Umbilical cord (tissue), 2 donors: ENCODE measurements at places on chromosomes 2 and 18. TPM values are rescaled to one million over a fixed set of nuclear protein-coding genes. Genes with fewer than 3 reads are reported as not detected.

The HOXD1 gene
- total RNA-seq = 0.48 TPM

The KCNF1 gene
- 2.6 TPM for total RNA-seq

The BCL2 gene
- 27.9 TPM for total RNA-seq

The PCARE gene
- 1.4 TPM for total RNA-seq

The TSPYL6 gene
- total RNA-seq = 0.24 TPM

The SULT1C4 gene
- total RNA-seq = 17.1 TPM

GRCh38 chr2:216911886-216912285 is 52.0 kb upstream of the TNP1 start:
- DNase-seq = no peak

GRCh38 chr2:201228912-201229290 is 31.4 kb upstream of the CASP8 start:
- DNase-seq = no peak

DNA sequence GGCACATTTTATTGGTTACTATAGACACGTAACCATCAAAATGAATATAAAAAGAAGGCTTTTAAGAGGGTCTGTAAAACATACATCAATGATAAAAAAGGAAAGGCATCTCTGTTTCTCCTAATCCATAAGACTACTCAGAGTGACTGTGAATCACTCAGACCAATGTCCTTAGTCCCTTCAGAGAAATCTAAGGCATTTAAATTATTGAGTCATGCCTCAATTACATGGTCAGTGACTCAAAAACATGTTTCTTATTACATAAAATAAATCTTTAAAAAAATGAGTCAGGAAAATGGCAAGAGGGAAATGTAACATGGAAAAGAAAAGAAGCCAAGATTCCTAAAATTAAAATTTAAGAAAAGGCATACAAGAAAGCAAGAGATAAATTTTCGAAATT is 146.6 kb downstream of the ERBB4 start:
- no peak for DNase-seq

DNA sequence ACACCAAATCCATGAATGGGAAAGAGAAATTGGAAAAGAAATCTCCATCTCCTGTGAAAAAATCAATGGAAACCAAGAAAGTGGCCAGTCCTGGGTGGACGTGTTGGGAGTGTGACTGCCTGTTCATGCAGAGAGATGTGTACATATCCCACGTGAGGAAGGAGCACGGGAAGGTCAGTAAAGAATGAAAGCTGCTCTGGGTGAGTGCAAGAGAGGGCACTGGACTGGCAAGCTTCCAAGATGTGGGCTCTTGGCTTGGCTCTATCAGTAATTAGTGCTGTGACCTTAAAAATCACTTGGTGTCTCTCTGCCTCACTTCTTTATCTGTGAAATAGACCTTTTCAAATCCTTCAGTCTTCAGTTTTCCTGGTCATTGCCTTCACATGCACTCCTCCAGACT is 89.0 kb downstream of the ZNF532 start:
- no peak for DNase-seq

DNA sequence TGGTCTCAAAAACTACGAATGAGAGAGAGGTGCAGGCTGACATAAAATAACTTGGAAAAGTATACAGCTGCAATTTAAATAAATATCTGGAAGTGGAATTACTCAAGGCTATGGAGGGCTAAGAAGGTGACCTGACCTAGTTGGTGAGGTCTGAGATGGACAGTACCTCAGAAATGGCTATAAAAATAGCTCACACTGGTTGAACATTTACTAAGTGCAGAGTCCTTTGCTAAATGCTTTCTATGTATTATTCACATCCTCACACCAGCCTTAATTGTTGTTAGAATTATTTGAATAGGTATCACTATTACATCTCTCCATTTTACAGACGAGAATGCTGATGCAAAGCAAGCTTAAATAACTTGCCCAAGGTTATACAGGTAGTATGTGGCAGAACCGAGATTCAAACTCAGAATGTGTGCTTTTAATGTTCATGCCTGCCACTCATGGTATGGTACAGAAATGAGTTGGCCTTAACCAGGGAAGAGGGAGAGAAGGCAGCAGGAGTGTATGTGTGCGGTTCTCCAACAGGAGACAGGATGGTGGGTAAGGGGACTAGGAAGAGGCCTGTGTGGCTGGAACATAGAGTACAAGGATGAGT is 37.4 kb downstream of the MRPL44 start:
- no peak for DNase-seq

DNA sequence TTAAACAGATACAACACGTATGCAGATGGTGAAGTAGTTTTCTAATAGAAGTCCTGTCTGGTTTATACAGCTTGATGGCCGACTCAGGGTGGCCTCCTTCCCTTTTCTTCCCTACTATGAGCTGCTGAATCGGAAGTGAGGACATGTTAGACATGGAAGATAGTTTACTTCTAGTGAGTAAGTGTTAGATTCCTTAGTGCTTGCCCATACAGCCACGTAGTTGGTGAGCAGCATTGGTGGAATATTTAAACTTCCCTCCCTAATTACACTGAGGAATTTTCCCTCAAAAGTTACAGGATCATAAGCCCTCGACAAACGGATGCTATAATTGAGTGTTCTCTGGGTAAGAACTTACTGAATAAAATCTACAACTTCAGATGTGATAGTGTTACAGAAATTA is 52.1 kb downstream of the RHBDD1 start:
- DNase-seq = no peak

- DNase-seq = no peak
Measured at GRCh38 chr2:33347856-33348255, 128.6 kb upstream of the RASGRP3 start.

GRCh38 chr18:69580107-69580506 is 179.4 kb downstream of the DOK6 start:
- DNase-seq = peak; percentile 24

DNA sequence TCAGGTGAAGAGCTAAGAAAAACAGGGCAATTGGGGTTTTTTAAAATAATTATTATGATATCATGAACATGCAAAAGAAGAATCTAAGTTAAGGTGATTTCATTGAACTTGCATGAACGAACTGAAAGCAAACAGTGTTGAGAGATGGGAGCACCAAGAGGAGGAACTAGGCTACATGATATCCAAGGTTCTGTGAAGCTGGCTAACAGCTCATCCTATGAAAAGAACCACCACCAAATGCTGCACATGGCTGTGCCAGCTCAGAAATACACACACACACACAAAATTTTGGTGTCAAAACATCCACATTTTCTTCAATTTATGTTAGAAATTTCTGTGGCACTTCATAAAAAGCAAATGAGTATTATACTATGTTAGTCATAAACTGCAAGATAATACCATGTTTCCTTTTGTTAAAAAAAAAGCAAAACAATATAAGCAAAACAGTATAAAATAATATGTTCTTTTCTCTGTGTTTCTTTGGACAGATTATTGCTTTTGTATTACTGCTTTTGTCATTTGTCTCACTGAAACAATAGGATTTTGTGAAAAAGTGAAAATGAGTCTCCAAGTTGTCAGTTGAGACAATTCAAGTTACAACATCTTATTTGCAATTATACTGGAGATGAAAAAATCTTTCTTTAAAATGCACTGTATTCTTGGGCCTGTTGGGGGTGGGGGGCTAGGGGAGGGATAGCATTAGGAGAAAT is 12.6 kb upstream of the TTC32 start:
- no peak for DNase-seq

DNA sequence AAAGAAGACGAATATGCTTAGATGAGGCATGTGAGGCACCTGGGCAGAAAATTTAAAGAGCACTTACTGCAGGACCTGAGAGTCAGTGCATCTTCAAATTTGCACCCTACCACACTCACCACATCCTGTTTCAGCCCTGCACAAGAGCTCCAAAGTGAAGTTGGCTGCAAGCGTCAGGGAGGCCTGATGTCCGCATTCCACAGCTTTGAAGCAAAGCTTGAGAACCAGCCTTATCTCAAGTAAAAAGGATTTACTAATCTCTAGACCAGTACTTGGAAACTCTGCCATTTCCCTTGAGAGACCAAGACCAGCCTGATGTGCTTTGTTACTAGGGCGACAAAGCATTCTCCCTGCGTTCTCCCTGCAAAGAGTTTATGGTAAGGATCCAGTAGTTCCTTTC is 3.4 kb upstream of the ASNSD1 start:
- peak; percentile 99 for DNase-seq

DNA sequence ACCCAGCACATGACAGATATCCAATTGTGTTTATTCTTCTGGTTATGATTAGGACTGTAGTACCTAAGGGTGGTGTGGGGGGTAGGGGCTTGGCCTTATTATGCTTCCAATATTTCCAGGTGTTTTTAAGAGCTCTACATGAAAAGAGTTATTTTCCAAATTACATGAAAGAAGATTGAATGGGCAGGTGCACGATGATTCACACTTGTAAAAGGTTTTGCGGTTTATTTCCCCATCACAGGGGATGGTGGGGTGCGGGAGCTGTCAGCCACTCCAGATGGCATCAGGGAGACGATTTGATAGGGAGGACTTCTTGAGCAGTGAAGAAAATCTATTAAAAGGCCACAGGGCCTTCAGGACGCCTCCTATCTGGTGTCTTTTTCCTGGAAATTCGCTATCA is 15.1 kb upstream of the CCBE1 start:
- no peak for DNase-seq

- no peak for DNase-seq
Measured at GRCh38 chr2:97996679-97997078, 931 bp upstream of the TMEM131 start.

- DNase-seq = no peak
Measured at GRCh38 chr2:103868396-103868795, 985.5 kb upstream of the POU3F3 start.

- DNase-seq = no peak
Measured at GRCh38 chr18:36496022-36496421, 198.5 kb downstream of the FHOD3 start.

DNA sequence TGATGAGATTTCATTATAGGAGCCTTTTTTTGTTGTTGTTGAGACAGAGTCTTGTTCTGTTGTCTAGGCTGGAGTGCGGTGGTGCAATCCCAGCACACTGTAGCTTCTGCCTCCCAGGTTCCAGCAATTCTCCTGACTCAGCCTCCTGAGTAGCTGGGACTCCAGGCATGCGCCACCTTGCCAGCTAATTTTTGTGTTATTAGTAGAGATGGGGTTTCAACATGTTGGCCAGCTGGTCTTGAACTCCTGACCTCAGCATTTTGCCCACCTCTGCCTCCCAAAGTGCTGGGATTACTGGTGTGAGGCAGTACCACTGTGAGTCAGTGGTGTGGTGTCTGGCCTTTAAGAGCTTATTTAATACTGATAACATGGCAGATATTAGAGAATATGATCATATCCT is 60.1 kb downstream of the MOB4 start:
- DNase-seq = peak; percentile 9

DNA sequence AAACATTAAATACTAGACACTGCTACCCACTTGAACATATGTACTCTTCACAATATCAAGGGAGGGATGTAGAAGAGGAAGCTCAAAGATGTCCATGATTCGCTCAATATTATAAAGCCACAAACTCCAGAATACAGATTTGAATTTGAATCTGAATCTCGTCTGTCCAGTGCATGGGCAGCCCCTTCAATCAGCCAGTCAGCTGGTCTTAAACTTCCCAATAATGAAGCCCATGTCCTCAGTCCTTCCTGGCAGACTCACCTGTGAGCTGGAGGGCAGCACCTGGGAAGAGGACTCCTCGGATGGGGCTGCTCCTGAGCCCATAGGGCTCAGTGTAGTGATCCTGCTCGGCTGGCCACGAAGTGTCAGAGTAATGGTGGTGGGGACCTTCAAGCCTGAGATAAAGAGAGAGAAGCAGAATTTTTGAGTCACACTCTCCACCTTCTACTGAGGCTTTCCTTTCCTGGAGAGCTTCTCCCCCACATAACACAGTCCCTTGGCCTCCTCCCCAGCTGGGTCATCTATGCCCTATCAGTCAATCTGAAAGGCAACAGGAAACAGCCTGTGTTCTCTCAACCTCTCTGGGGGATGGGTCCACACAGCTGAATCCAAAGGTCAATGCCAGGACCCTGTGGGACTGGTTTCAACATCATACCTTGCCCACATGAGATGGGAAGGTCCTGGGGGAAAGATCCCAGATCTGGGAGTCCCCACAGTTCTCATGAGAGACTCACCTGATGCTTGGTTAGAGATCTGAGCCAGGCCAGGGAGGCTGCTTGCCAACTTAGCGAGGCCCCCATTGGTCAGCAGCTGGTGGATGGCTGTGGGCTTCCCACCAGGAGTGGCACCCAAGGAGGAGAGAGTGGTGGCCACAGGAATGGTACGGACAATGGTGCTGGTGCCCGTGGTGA is 36.5 kb downstream of the KANSL3 start:
- no peak for DNase-seq

GRCh38 chr2:181367906-181368435 is 89.2 kb upstream of the ITGA4 start:
- DNase-seq = peak; percentile 20

DNA sequence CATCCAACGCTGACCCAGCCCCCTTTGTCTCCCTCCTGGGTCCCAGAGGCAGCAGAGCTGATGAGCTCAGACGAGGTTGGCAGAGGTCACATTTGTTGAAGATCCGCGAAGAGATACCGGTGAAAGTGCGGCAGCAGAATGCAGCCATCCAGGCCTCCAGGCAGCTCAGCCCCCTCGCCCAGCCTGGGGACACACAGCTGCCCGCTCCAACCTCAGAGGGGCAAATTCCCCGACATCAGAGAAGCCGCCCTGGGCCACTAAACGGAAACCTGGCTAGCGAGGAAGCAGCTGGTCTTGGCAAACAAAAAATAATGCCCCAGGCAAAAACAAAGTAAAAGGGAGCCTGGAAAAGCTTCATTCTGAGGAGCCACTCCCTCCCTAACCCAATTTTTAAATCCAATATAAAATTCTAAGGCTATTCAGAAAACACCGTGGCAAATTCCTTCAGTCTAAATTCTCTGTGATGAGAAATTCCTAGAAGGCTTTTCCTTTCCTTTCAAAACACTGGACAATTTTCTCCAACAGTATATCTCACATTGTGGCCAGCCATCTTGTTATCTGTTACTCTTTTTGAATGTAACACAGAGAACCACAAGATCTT is 262.4 kb downstream of the SS18 start:
- no peak for DNase-seq

- no peak for DNase-seq
Measured at GRCh38 chr2:3703236-3703756, at the start of gene DCDC2C. Gene DCDC2C (plus strand): TSS chr2:3703575. CDS start chr2:3703752, 177 bp downstream.

DNA sequence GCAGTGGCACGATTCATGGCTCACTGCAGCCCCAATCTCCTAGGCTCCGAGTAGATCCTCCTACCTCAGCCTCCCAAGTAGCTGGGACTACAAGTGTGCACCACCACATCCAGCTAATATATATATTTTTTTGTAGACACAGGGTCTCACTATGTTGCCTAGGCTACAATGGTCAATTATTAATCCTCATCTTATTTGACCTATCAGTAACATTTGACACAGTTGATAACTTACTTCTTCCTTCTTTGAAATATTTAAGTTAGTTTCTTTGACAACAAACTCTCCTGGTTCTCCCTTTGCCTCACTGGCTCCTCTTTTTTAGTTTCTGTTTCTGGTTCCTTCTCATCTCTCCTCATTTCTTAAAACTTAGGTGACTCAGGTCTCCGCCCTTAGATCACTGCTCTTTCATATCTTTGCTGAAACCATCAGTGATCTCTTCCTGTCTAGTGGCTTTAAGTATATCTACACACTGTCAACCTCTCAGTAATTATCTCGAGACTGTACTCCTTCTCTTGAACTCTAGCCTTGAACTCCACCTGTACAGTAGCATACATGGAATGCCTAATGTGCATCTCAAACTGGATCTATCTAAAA is 11.5 kb downstream of the PGAP1 start:
- no peak for DNase-seq
